ENCODE measurements at places on chromosomes 6 and 20.

GRCh38 chr20:41175201-41175651 lies 37.9 kb downstream of the PLCG1 start:
- DNase-seq, result peak; percentile 65

- no peak for DNase-seq
Observed at GRCh38 chr6:161301338-161301737, 27.5 kb upstream of the AGPAT4 start.

DNA sequence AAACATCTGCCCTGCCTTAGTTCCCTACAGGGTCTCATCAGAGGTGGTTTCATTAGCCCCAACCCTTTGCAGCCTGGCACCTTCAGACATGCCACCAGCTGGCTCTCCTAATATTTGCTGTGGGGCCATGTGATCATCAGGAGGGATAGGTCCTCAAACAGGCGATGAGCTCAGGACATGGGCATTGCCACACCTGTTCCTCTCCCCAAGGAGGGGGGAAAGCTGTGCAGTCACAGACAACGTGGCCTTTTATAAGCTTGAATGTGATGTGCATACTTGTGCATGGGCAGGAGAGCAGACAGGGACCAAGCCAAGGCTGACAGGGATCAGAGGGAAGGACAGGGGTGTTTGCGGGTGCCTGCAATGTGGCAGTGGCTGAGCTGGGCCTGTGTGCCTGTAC lies 78.8 kb upstream of the ZNFX1 start:
- DNase-seq, result no peak

DNA sequence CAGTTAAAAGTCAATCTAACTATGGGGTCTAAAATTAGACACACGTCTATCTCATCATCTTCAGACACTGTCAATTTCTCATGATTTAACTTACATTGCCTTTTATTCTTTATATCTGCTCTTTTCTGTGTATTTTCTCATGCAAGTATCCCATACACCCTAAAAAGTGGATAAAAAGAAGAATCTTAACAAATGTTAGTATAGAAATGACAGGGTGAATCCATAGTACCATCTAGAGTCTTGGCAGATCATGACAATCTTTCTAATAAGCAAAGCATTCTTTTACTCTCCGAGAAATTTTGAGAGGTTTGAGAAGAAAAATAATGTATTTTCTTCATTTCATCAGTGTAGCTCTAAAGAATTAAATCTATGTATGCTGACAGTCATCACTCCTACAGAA lies 382.7 kb downstream of the C6orf118 start:
- no peak for DNase-seq

DNA sequence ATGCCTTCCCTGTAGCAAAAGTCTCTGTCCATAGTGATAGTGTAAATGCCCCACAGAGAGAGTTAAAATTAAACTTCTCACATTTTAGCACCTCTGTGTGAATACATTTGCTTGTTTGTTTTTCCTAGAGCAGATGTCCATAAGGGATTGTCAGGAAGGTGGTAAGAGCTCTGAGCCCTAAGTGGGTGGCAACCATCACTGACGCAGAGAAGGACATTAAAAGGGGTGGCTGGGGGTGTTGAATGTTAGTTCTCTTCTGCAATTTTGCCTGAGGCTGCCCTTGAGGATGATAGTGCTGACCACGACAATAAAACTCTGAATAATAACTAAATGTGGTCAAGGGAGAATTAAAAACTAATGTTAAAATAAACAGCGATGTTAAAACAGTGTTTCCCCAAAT lies 174.3 kb upstream of the ID4 start:
- DNase-seq, result no peak

- DNase-seq, result no peak
Observed at GRCh38 chr20:6708010-6708409, 59.5 kb upstream of the BMP2 start.

DNA sequence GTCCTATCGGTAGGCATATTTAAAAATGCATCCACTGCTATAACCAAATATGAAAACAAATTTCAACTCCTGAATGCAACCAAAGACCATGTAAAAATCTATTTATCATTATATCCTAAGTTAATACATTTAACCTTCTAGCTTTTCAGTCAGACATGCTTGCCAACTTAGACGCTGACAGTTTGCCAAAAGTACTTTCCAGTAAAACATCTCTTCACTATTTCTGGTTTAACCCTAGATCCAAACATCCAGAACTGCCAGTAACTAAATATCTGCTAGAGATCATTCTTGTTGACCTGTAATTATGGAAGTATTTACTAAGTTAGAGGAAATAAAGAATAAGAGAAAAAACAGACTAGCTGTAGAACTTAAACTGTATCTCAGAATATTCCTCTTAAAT lies 210.2 kb upstream of the THEMIS start:
- DNase-seq, result no peak

DNA sequence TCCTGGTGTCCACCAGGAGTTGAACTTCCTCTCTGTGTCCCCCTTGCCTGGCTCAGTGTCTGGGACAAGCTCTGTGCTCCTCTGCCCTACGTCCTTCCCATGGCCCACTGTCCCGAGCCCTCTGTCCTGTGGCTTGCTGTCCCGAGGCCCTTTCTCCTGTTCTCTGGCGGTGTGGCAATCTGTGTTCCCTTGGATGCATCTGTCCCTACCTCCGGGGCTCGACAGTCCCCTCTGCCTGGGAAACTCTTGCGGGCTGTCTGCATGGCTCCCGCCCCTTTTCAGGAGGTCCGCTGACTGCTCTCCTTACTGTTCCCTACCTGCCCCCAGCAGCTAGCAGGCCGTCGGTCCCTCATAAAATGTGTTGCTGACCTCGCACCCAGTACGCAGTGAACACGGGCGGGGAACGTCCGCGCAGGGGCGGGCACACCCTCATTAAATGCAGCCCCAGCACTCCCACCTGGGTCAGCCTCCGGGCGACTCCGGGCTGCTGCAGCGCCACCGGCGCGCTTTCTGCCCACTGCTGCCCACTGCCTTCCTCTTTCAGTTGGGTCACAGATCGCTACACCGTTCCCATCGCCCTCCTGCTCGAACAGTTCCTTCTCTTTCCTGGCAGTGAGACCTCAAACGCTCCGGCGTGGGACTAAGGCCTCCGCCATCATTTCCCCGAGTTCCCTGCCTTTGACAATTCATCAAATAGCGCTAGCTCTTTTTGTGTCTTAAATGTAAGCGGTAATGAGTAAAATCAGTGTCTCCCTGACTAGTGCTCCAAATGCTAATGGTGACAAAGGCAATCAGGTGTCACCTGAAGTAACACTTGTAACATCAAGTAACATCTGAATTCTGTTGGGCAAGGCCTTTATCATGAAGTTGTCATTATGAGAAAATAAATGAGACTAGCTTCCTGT lies 60.5 kb downstream of the RSPH3 start:
- no peak for DNase-seq
